ENCODE measurements at places on chromosomes 6 and 20. TPM values are rescaled to one million over a fixed set of nuclear protein-coding genes. Genes with fewer than 3 reads are reported as not detected.
A peak's percentile ranks its signal among the peaks of the same experiment; 100 is the strongest.

TXLNB gene
- 2.3 TPM for total RNA-seq

RBBP8NL gene
- total RNA-seq, result not detected

SLC17A1 gene
- not detected for total RNA-seq

PLN gene
- total RNA-seq, result 5.9 TPM

BNIP5 gene
- total RNA-seq, result not detected

- no peaks in the 10 kb centered on the region for H3K4me1 ChIP-seq
- H3K27ac ChIP-seq, result no peak overlapping the region
- no peaks in the 10 kb centered on the region for H3K27me3 ChIP-seq
- DNase-seq, result no peak
Observed at GRCh38 chr6:14510038-14510437, 392.5 kb downstream of the CD83 start.

DNA sequence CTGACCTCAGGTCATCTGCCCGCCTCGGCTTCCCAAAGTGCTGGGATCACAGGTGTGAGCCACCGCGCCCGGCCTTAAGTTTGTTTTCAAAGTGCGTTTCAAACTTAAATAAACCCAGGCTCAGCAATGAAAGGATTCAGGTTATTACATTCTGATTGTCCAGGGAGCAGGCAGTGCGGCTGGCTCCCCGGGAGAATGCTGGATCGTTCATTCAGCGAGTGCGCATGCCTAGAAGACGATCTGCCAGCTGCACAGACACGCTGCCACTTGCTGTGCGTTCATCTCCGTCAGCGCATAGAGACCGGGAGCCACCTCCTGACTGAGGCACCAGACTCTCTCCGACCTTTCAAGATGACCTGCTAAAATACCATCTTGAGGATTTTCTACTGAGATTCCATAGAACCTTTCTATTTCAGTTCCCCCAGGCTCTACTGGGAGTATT is 163.9 kb upstream of the ZNF217 start:
- no peaks in the 10 kb centered on the region for H3K4me1 ChIP-seq
- H3K36me3 ChIP-seq, result no peaks in the 10 kb centered on the region
- no peak overlapping the region for H3K4me3 ChIP-seq

DNA sequence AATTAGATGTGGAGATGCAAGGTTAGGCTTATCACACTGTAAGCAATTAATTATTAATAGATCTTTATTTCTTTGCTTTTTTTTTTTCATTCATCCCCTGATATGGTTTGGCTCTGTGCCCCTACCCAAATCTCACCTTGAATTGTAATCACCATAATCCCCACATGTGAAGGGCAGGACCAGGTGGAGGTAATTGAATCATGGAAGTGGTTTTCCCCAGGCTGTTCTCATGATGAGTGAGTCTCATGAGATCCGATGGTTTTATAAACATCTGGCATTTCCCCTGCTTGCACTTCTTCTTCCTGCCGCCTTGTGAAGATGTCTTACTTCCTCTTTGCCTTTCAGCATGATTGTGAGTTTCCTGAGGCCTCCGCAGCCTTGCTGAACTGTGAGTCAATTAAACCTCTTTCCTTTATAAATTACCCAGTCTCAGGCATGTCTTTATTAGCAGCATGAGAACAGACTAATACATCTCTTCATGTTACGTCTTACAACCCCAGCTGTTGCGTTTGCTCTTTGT is 333.8 kb downstream of the CDH26 start:
- no peak for DNase-seq
- no peaks in the 10 kb centered on the region for H3K27me3 ChIP-seq
- H3K36me3 ChIP-seq, result no peaks in the 10 kb centered on the region
- H3K4me3 ChIP-seq, result no peak overlapping the region
- no peaks in the 10 kb centered on the region for H3K4me1 ChIP-seq

- H3K36me3 ChIP-seq, result peaks cover 63% of the 10 kb centered on the region
- peak; percentile 49 for DNase-seq
- H3K4me3 ChIP-seq, result no peak overlapping the region
- H3K27me3 ChIP-seq, result no peaks in the 10 kb centered on the region
- H3K27ac ChIP-seq, result no peak overlapping the region
- peaks cover 15% of the 10 kb centered on the region for H3K4me1 ChIP-seq
Observed at GRCh38 chr20:45968081-45968671, 3.8 kb downstream of the ZNF335 start.

DNA sequence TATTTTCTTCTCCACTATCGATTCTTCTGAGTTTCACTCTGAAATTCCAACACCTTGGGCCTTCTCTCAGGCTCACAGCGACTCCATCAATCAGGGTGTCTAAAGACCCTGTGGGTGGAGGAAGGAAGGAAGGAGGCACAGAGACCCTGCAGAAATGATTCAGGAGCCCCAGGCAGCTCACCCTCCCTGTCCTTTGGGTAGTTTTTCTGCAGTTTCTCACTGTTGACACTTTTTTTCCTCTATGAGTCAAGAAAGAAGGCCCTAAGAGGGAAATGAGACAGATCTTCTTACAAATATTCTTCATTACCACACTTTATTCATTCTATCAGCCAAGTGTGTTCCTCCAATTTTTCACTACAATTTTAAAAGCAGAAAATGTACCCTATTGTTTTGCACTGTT is 34.2 kb upstream of the TBXT start:
- no peaks in the 10 kb centered on the region for H3K27me3 ChIP-seq
- H3K4me1 ChIP-seq, result no peaks in the 10 kb centered on the region
- H3K4me3 ChIP-seq, result no peak overlapping the region
- H3K36me3 ChIP-seq, result no peaks in the 10 kb centered on the region
- no peak overlapping the region for H3K27ac ChIP-seq

- H3K27me3 ChIP-seq, result peaks cover 17% of the 10 kb centered on the region
- H3K4me3 ChIP-seq, result peak overlapping the region; percentile 55
- H3K36me3 ChIP-seq, result no peaks in the 10 kb centered on the region
- peaks cover 4% of the 10 kb centered on the region for H3K4me1 ChIP-seq
- DNase-seq, result no peak
- H3K27ac ChIP-seq, result no peak overlapping the region
Observed at GRCh38 chr6:13012977-13013680, 296.6 kb downstream of the PHACTR1 start.

DNA sequence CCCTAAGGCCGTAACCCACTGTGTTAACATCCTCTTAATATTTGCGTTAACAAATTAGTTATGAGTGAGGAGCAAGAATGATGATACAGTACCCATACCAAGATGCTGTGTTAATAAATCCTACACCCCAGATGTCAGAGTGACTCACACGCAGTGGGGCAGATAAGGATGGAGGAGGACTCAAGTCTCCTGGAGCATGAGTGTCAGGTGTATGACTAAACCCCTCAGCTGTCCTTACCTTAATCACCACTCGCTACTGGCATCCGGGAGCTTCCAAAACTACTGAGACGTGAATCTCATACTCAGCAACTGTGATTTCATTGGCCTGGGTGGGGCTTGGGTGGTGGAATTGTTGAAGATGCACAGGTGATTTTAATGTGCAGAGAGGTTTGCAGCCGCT is 131.3 kb upstream of the MTHFD1L start:
- no peak overlapping the region for H3K27ac ChIP-seq
- H3K36me3 ChIP-seq, result no peaks in the 10 kb centered on the region
- no peak for DNase-seq
- H3K4me3 ChIP-seq, result no peak overlapping the region

DNA sequence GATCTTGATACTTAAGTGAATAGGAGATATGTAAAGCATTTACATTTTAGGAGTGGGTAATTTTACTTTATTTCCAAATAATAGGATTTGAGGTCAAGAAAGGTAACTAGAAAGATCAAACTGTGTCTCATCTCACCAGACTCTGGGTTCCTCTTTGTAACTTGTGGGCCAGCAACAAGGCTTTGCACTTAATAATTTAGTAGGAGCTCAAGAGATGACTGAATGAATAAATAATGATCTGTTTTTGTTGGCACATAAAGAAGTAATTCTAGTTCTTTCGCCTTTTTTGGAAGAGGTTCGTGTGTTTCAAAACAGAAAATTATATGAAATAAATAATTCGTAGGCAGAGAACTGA is 67.4 kb upstream of the FABP7 start:
- no peak overlapping the region for H3K27ac ChIP-seq
- no peak overlapping the region for H3K4me3 ChIP-seq
- no peaks in the 10 kb centered on the region for H3K27me3 ChIP-seq

DNA sequence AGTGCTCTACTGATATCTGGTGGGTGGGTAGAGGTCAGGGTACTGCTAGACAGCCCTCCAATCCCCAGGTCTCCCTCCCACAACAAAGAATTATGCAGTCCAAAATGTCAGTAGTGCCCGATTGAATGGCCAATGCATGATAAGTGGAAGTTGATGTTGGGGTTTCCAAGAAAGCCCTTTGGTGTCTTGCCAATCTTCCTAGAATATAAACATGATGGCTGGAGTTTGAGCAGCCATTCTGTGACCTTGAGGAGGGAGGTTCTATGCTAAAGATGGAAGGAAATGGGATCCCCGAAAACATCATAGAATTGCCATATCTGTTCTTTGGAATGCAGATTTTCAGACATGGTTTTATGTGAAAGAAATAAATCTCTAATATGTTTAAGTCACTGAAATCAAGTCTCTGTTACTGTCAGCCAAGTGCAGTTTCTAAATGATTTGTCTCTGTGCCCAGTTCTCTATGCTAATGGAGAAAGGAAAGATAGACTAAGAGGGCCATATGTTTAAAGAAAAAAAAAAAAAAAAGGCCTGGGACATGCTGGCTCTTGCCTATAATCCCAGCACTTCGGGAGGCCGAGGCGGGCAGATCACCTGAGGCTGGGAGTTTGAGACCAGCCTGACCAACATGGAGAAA is 32.8 kb upstream of the PTPN1 start:
- no peak overlapping the region for H3K4me3 ChIP-seq
- no peak overlapping the region for H3K27ac ChIP-seq
- no peaks in the 10 kb centered on the region for H3K27me3 ChIP-seq
- peaks cover 10% of the 10 kb centered on the region for H3K4me1 ChIP-seq
- no peaks in the 10 kb centered on the region for H3K36me3 ChIP-seq

DNA sequence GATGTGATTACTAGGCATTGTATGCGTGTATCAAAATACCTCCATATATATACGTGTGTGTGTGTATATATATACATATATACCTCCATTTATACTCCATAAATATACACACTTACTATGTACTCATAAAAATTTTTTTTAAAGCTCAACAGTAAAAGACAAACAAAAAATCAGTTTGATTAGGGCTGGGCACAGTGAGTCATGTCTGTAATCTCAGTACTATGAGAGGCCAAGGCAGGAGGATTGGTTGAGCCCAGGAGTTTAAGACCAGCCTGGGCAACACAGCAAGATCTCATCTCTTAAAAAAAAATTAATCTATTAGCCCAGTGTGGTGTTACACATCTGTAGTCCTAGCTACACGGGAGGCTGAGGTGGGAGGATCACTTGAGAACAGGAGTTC is 24.6 kb downstream of the PDSS2 start:
- DNase-seq, result no peak
- no peak overlapping the region for H3K4me3 ChIP-seq
- H3K27me3 ChIP-seq, result no peaks in the 10 kb centered on the region

- H3K4me1 ChIP-seq, result no peaks in the 10 kb centered on the region
- H3K27ac ChIP-seq, result no peak overlapping the region
- no peaks in the 10 kb centered on the region for H3K36me3 ChIP-seq
- no peak for DNase-seq
Observed at GRCh38 chr20:46010491-46011391, 2.0 kb downstream of the MMP9 start.

DNA sequence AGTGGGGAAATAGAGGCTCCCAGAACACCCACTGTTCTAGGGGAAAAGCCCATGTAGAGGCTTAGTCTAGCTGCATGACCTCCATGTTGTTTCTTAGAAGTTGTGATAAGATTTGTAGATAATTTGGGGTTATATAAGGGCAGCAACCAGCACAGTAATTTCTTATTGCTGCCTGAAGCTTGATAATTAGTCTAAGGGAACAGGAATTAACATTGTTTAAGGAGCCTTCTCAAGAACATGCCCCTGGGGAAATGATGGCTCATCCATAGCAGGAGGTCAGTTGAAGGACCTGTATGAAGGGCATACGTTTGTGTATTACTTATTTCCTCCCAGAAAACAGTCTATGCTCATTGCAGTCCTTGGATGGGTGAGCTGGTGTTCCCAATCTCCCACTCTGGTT is 170.7 kb upstream of the SCGN start:
- H3K36me3 ChIP-seq, result no peaks in the 10 kb centered on the region
- no peak overlapping the region for H3K27ac ChIP-seq
- DNase-seq, result no peak
- no peaks in the 10 kb centered on the region for H3K27me3 ChIP-seq
- no peak overlapping the region for H3K4me3 ChIP-seq
- peaks cover 31% of the 10 kb centered on the region for H3K4me1 ChIP-seq

- H3K36me3 ChIP-seq, result no peaks in the 10 kb centered on the region
- no peaks in the 10 kb centered on the region for H3K4me1 ChIP-seq
- no peak for DNase-seq
Observed at GRCh38 chr20:3701061-3701998, 11.1 kb downstream of the SIGLEC1 start.

- no peak overlapping the region for H3K4me3 ChIP-seq
- no peak overlapping the region for H3K27ac ChIP-seq
- H3K36me3 ChIP-seq, result no peaks in the 10 kb centered on the region
- H3K4me1 ChIP-seq, result no peaks in the 10 kb centered on the region
- no peaks in the 10 kb centered on the region for H3K27me3 ChIP-seq
- no peak for DNase-seq
Observed at GRCh38 chr20:25606094-25606695, 17.6 kb downstream of the NANP start.

GRCh38 chr6:44856479-44856878 is 469.0 kb downstream of the CDC5L start:
- H3K4me1 ChIP-seq, result peaks cover 13% of the 10 kb centered on the region
- no peak overlapping the region for H3K27ac ChIP-seq
- no peak for DNase-seq
- H3K27me3 ChIP-seq, result no peaks in the 10 kb centered on the region
- no peaks in the 10 kb centered on the region for H3K36me3 ChIP-seq

GRCh38 chr6:152975204-152975915 is 7.5 kb downstream of the FBXO5 start:
- no peak overlapping the region for H3K27ac ChIP-seq
- H3K4me3 ChIP-seq, result no peak overlapping the region
- no peaks in the 10 kb centered on the region for H3K27me3 ChIP-seq
- H3K4me1 ChIP-seq, result no peaks in the 10 kb centered on the region

GRCh38 chr6:31560697-31561058 is 11.4 kb upstream of the LTA start:
- no peak overlapping the region for H3K4me3 ChIP-seq
- no peak for DNase-seq
- no peaks in the 10 kb centered on the region for H3K36me3 ChIP-seq
- H3K27me3 ChIP-seq, result no peaks in the 10 kb centered on the region

DNA sequence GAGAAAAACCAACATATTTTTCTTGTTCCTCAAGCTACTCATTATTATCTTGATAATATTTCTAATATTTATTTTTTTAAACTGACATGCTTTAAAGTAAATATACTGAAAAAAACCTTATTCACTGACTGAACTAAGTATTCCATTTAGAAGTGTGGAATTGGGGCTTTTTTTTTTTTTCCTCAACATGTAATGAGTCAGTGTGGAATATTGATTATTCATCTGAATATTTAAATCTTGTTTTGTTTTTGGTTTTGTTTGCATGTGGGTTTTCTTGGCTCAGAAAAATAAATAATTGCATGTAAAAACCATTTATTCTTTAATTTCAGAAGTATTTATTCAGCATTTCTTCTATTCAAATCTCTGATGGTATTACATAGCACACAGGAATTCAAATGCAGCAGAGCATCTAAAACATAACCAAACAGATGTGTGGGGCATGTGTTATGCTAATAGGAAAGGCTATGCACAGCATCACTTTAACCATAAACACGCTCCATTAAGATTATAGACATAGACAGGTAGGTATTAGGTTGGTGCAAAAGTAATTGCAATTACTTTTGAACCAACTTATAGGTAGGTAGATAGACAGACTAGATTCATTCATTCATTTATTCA is 166.5 kb downstream of the PLCB1 start:
- H3K4me3 ChIP-seq, result no peak overlapping the region
- no peak overlapping the region for H3K27ac ChIP-seq
- H3K27me3 ChIP-seq, result no peaks in the 10 kb centered on the region
- H3K4me1 ChIP-seq, result no peaks in the 10 kb centered on the region

All from adrenal gland (tissue), 19 donors.